ENCODE measurements at places on chromosomes 1 and 21.
A peak's percentile ranks its signal among the peaks of the same experiment; 100 is the strongest.

DNA sequence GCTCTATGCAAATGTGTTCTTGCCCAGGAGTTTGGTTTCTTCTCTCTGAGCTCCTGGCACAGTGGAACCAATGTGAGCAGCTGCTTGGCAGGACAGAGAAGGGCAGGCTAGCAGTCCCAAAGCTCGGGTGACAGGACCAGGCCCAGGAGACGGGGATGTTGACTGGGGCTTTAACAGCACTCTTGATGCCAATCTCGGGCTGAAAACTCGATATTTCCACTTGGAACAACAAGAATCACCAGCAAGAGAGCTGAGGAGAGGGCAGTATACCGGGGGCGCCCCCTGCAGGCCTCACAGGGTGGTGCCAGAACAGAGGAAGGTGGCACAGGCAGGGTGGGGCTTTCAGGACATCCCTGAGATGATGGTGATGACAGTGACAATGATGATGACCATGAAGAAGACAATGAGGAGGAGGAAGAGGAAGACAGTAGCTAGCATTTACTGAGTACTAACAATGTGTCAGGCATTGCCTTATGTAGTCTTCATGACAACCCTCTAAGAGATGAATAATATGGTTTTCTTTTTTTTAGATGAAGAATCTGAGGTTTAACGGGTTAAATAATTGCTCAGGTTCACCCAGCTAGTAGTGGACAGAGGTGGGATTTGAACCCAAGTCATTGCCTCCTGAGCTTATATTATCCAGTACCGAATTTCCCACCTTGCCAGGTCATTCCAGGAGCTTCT is 2.7 kb upstream of the KCNJ9 start:
- no peak for DNase-seq

DNA sequence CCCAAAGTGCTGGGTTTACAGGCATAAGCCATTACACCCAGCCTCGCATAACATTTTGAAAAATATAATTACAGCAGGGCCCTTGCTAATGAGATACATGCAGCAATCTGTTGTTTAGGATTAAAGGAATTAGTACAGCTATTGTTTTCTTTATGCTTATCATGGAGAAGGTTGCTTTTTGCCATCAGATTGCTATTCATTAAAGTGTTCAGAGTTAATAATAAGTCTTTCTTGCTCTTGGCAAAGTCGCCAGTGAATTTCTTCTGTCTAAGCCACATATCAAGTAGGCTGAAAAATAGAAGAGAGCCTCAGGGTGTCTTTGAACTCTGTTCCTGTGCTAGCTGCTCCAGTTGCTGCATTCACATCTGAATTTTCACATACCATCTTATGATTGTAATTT is 144.1 kb downstream of the POU2F1 start:
- no peak for DNase-seq

- DNase-seq, result no peak
Observed at GRCh38 chr1:160293020-160293968, 8.4 kb upstream of the PEX19 start.

DNA sequence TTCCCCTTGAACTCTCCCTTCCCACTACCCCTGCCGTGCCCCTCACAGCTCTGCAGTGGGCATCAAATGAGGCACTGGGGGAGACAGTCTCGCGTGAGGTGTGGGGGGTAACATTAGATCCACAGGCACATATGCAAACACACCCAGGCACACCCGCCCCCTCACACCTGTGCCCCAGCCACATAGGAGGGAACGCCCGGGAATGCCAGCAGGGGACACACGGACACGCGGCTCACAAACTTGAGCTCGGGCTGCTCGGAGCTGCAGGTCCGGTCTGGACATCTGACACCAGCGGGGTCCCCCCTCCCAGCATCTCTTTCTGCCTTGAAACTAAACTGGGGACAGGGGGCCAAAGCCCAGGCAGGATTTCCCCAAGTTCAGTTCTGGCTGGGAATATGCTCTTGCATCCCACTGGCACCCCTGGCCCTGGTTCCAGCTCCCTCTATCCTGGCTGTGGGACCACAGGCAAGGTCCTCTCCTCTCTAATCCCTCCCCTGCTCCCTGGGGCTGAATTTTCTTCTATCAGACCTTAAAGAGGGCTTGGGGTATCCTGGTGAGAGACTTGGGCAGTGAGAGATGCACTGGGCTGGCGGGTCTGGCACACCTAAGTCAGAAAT is 30.6 kb downstream of the CDCP2 start:
- DNase-seq, result no peak

DNA sequence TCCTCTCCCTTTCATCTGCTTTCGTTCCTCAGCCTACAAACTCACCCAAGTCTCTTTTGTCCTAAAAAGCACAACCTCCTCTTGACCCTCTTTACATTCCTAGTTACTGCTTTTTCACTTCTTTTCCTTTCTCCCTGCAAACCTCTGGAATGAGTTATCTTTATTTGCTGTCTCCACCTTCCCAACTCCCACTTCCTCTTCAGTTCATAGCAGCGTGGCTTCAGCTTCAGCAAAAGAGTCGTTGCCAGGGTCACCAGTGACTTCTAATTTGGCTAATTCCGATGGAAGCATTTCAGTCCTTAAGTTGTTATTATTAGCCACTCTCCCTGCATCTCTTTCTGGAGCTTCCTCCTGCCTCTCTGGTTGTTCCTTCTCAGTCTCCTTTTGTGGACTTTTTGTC is 6.2 kb upstream of the TMEM54 start:
- DNase-seq, result no peak

- peak; percentile 84 for DNase-seq
Observed at GRCh38 chr1:155173478-155174323, at the start of gene TRIM46. Gene TRIM46, plus strand, starts transcription at chr1:155173849. Its CDS starts 118 bp downstream, at chr1:155173967.

GRCh38 chr1:3003941-3004270 is 17.4 kb upstream of the ACTRT2 start:
- DNase-seq, result no peak

DNA sequence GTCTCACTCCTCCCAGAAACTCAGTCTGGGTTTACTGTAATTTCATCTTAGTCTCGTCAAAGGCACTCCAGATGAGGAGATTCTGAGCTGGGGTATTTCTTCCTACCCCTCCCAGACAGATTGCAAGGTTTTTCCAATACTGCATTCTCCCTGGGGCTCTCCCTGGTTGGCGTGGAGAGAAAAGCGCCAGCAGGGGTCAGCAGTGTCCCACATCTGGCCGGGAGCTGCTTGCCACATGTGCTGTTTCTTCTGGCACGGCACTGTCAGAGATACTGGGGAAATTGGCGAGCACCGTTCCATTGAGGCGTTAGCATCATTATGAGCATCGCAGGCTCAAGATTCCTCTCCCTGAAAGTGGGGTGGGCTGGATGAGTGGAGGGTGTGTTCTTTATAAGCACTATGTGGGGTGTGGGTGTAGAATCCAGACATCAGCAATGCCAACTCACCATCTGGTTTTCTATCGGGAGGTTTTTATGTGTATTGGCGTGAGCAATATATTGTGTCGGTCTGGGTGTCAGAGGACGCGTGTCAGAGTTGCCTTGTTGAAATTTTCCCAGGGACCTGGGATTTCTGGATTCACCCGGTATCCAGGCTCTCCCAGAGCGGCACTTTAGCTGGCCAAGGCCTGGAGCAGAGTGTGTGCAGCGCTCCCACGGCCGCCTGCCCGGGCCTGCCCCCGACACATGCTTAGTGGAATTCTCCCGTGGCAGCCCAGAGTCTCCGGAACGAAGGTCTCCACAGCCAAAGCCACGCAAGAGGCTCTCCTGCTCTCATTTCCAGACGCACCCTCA is 8.0 kb upstream of the NAV1 start:
- DNase-seq, result peak; percentile 82

DNA sequence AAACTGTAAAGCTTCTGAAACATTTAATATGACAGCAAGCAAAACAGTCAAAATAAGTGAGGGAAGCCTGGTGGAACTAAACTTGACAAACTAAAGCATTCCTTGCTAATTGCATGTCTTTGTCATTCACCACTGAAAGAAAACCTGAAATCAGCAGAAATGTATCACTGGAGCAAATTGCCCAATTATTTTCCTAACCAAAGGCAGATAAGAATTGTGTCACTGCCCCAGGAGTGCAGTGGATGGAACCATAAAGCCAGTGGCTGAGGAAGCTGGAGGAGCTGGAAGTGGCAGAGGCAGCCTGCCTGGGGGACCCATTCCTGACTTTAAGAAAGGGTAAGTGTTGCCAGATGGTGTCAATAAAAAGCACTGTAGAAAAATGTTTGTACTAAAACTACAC is 2.7 kb upstream of the SLC30A10 start:
- DNase-seq, result no peak

DNA sequence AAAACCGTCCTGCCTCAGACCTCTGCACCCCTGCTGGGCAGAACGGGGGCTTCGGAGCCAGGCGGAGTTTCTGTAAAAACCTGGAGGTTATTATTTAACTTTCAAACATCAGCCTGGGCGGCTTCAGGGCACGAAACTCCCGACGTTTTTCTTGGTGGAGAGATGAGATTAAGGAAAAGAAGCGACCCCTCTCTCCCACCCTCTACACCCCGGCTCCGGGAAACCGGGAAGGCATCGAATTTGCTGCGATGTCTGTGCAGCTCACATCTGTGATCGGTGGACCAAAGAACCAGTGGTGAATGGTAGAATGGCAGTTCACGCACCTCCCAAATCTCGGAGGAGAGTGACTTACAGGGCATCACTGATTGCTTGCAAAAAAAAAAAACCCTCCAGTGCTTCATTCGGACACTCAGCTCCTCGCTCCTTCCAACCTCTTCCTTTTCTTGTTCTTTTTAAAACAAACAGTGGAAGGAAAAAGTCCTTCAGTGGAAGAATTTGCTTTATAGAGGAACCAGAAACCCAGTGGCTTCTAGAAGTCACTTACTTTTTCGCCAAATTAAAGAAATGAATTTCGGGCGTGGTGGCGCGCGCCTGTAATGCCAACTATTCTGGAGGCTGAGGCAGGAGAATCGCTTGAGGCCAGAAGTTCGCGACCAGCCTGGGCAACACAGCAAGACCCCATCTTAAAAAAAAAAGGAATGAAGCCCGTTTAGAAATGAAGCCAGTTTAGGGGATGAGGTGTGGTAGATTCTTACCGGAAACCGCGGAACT is 884 bp downstream of the PHACTR4 start:
- no peak for DNase-seq

- DNase-seq, result no peak
Observed at GRCh38 chr1:226444901-226445300, 37.0 kb upstream of the PARP1 start.

- no peak for DNase-seq
Observed at GRCh38 chr1:156721131-156721530, 7.1 kb upstream of the METTL25B start.

- DNase-seq, result no peak
Observed at GRCh38 chr1:18482721-18483425, 2.1 kb downstream of the KLHDC7A start.

DNA sequence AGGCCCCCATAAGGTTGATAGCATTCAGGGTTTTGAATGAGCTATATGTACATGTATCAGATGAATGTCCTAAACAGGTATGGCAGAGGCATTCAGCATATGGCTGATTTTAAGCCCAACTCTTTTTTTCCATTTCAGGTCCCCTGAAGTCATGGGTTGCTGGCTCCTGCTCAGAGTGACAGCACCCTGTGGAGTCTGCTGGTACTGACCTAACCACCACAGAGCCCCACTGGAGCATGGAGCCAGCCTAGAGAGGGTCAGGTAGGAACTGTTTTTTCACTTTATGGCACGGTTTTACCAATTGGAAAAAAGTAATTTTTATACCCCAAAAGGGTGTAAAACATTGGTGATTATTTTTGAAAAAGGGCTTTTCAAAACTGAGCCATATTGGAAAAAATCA is 82.5 kb upstream of the MPC2 start:
- DNase-seq, result no peak

DNA sequence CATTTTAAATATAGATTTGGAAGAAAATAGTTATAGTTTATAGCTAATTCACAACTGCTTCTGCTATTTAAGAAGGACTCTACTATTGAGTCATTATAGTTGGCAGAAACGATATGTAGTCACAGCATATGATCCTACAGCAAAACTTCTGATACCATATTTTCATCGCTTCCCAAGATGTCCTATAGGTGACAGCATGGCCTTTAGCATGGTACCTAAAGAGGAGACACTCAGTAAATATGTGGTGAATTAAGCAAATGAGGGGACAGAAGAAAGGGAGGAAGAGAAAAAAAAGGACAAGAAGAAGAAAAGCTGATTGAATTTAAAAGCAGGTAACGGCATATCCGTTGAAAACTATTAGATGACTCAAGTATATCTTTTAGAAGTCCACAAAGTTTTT is 77.2 kb downstream of the PTGER3 start:
- DNase-seq, result no peak

GRCh38 chr21:45595574-45596295 is 47.8 kb upstream of the PCBP3 start:
- no peak for DNase-seq

Measured in NCI-H510A treated with DMSO at 0.1 percent for 48 hours (cell line).